ENCODE measurements at places on chromosomes 3 and 15. TPM values are rescaled to one million over a fixed set of nuclear protein-coding genes. Genes with fewer than 3 reads are reported as not detected.

Gene SPTSSB
- total RNA-seq = not detected

Gene IGSF10
- 3.7 TPM for total RNA-seq

Gene GREM1
- 96.8 TPM for total RNA-seq

Gene MRPS25
- 27.5 TPM for total RNA-seq

Gene DYNLT2B
- total RNA-seq = 16.7 TPM

Gene CADM2
- under 0.01 TPM for total RNA-seq

Gene FAM81A
- 0.08 TPM for total RNA-seq

All from epithelial cell of alveolus of lung (primary cell).